ENCODE measurements at places on chromosomes 12 and 14.

DNA sequence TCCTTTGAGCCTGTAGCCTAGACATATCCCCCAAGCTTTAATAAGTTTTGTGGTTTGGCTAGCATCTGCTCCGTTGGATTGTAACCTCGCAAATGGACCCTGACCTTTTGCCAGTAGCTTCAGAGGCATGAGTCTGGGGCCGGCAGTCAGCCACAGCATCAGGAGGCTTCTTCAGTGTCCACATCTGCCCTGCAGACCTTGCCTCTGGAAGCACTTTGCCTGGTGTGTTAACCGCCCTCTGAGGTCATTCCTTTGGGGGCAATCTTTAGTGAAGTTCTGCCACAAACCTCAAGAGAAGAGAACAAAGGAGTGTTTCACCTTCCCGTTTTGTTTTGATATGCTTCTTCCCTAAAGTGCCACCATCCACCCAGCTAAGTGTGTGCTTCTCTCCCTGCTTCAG lies 71.4 kb downstream of the GNS start:
- no peak for DNase-seq

DNA sequence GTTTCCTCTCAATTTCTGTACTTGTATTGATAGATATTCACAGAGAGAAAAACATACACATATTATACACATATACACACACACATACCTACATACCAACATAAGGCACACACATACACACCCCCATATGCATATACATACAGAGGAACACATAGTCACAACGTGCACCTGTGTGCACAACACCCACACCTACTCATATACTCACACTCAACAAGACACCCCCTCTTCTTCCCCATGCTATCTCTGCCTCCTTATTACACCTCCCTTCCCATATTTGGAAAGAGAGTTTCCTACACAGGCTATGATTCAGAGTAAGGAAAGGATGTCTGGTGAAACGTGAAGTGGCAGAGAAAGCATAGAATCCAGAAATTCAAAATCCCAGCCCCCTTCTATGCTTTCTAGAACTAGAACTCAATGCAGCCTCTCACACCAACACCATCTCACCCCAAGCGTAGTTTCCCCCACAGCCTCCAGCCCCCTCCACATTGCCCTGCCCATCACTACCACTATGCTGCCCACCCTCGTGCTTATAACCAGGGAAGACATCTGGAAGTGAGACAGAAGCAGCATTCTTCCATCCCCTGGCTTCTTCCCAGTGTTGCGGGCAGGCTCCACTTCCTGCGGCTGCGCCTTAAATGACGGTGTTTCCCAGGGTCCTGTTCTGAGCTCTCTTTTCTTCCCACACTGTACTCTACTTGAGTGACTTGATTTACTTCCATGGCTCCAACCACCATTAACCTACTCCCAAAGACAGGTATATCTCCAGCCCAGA lies 2.4 kb downstream of the RNASE8 start:
- no peak for DNase-seq

GRCh38 chr12:68798882-68799234 lies 9.1 kb upstream of the MDM2 start:
- no peak for DNase-seq

GRCh38 chr14:75831952-75832351 lies 149.8 kb downstream of the TGFB3 start:
- DNase-seq: no peak

DNA sequence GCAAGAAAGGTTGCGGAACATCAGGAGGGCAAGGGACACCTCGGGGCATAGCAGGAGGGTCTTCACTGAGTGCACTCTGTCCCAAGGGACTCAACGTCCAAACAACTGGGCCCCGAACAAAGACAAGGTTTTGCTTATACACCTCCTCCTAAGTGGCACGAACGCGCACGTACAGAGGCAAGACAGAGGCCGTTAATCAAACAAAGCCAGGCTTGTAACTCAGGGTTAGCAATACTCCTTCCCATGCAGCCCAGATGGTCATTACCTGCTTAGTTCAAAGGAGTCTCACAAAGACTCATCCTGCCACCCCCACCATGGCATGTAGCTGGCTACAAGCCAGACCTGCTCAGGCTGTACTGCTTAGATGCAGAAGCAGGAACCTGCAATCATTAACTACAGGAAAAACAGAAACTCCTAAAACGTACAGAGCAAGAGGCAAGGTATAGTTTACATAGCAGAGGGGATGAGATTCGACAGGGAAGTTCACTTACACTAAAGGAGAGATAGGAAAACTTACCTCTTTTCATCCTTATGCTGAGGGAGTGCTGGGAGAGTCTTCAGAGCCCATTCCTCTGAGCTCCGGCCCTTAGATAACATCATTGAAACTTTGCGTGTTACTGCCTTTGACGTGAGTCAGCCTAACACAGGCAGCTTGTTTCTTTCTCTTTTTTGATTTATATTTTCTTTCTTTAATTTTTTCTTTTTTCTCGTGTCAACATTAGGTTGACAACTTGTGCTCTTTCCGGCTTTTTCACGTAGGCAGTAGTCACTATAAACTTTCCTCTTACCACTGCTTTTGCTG lies 1319.1 kb downstream of the TMEM121 start:
- no peak for DNase-seq

- DNase-seq: no peak
These were observed 2.1 kb upstream of the KRT72 start for GRCh38 chr12:52603314-52603713.

- no peak for DNase-seq
These were observed 23.2 kb downstream of the UBE3B start for GRCh38 chr12:109500406-109501185.

GRCh38 chr14:97120204-97120603 lies 323.0 kb downstream of the VRK1 start:
- DNase-seq: no peak

DNA sequence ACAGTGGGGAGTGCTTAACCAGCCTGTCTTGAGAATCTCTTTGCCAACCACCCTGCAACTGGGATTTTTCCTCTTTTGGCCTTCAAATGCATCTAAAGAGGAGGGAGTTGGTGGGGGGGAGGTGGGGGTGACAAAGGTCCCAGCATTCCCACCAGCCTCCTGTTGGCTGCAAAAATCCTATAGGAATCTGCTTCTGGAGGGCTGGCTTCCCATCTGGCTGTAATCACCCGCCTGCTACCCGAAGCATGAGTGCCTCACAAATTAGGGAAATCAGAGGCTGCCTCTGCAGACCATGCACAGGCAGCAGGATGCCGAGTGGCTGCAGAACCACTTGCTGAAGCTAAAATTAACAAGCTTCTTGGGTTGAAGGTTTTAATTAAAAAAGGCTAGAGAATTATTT lies 73.9 kb upstream of the WSCD2 start:
- no peak for DNase-seq

GRCh38 chr12:60148831-60149230 lies 553.0 kb downstream of the SLC16A7 start:
- no peak for DNase-seq

DNA sequence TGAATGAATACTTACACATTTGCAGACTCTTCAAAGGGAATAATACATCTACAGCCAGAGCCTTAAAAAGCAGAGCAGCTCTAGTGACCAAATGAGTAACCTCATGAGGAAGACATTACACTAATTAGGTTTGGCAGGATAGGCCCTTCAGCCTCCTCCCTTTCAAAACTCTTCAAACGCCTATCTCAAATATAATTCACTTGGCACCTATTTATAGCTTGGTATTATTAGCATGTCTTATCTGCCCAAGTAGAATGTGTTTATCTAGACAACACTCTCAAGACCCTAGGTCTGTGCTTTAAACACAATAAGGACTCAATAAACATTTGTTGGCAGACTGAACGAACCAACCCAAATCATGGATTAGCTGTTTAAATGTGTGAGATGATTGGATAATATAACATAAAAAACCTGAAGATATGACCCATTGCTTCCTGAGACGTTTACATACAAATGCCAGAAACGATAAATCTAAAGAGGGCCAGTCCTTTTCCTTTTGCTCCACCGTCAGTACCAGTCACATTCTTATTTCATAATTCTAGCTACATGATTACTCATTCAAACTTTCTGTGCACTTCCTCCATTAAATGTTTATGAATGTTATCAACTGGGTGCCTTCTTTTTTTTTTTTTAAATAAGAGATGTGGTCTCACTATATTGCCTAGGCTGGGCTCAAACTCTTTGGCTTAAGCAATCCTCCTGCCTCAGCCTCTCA lies 123.3 kb downstream of the CEP83 start:
- DNase-seq: no peak

GRCh38 chr12:77606348-77606747 lies 224.3 kb upstream of the NAV3 start:
- no peak for DNase-seq

DNA sequence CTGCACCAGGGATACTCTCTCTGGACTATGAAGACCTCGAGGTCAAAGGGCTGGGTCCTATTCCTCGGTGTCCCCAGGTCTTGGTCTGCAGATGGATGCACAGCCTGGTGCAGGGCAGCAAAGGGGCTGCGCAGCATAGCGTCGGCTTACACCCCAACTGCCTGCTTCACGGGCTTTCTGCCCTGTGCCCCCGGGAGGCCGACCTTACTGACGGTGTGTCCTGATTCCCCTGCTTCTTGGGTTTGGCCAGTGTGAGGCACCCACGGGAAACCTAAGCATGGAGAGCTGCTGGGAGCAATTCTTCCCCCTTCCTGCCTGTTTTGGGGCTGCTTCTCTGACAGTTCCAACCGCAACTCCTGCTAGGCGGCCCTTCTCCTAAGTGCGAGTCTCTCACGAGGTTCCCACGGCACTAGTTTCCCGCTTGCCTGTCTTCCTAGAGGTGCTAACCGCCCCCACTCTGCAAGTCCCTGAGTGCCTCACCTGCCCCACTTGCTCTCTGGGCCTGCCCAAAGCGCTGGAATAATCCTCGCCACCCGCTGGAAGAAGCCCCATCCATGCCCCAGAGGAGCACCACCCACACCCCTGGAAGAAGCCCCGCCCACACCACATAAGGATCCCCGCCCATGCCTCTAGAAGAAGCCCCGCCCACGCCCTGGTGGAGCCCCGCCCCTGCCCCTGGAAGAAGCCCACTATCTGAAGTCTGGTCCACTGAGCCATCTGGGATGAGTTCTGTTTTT lies 54.0 kb downstream of the PRIMA1 start:
- peak; percentile 33 for DNase-seq

DNA sequence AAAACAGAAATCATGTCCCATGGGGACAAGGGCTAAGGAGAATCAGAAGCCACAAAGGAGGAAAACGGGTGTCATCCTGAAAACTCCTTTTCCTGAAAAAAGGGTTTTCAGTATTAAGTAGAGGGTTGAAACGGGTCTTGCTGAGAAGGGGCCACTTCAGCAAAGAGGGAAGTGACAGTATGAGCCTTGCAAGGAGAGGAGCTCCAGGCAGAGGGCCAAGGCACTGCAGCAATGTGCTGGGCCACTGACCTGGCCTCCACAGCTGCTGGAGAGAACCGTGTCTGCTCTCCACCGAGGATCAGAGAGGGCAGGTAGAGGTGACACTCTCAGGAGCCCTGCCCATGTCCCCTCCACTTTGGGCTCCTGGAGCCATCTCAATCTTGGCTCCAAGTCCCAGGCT lies 103.3 kb downstream of the NCOR2 start:
- peak; percentile 32 for DNase-seq

- peak; percentile 73 for DNase-seq
These were observed 170.1 kb upstream of the PWP1 start for GRCh38 chr12:107515446-107515958.

DNA sequence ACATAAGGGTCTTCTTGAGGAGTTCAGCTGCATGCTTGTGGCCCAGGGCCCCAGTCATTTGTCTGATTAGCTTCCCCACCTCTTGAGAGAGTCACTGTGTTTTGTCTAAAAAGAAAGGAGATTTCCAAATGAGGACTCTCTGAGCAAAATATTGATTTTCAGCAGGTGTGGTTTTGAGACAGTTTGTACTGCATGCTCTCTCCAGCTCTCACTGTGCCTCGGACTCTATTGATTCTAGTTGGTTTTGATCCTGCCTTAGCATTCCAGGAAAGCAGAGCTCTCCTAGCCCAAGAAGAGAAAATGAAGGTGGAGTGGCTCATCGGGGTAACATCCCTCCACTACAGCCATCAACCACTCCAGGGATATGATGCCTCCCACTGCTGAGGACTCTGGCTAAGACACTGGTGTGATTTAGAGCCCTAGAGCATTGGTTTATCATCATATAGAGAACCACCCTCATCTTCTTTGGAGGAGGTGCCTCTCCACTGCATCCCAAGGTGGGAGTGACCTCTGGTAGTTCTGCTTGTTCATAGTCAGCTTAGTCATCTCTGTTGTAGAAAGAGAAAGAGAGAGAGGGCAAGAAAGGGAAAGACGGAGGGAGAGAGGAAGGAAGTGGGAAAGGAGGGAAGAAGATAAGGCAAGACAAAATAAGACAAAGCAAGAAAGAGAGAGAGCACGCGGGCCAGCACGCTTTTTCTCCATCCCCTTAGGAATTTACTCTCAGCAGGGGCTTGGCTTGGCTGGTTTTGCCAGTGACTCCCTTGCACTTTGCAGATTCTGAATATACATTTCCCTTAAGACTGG lies 365.6 kb downstream of the DPF3 start:
- no peak for DNase-seq

DNA sequence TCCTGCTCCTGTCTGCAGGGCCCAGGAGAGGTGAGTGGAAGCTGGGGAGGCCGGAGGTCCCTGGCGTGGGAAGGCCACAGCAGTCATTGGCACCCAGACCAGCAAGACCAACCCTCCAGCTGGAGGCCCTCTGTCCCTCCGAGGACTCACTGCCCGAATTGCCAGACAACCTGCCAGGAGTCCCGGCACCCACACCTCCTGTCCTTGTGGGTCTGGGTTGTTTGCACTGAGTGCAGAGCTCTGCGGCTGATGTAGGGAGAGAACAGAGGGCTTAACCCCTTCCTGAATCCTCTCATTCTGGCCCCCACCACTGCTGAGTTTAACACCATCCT lies 204.9 kb downstream of the KIF26A start:
- no peak for DNase-seq

DNA sequence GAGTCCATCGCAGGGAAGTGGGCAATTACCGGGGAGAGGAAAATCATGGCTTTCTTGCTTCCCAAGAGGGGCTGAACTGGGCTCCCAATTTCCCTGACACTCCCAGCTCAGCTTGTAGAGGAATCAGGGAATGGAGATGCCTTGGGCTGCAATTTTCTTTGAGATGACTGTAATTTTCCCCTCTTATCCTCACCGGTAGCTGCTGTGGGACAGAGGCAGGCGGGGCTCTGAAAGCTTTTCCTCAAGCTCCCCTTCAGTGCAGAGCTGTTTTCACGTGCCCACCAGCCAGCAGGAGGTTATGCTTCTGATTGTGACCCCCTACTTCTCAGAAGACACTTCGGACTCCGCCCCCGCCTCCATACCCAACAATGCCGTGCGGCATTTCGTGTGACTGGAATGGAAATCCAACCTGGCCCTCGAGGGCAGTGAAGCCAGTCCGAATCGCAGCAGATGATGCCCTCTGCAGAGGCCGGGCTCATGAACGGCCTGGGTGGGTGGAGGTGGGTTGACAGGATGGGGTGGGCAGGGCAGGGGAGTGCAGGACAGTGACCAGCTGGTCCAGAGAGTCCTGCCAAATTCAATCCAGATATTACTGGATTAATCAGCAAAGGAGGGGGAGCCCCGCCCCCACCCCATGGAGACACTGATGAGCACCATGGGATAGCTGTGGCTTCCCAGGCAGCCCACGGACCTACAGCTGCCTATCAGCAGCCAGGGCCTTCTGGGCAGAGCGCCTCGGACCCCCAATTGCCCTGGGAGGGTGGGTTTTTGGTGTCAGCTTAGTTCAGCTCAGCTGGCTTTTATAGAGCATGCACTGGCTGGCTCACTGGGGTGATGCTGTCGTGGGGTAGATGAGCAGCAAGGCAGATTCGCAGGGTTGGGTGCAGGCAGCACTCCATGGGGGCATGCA lies 37.6 kb downstream of the RTL1 start:
- DNase-seq: peak; percentile 30

Measured in aorta (tissue), 5 donors.